Stimulated activated CD8-positive, alpha-beta memory T cell treated with anti-CD3 and anti-CD28 coated beads, Interleukin-7, amount 100 ng/mL, for 1 hour (primary cell): ENCODE measurements at places on chromosomes 1 and 21.

GRCh38 chr21:42319376-42319775 is 4.2 kb upstream of the TFF3 start:
- no peak for DNase-seq

- no peak for DNase-seq
Measured at GRCh38 chr1:78408810-78409209, 82.0 kb upstream of the PTGFR start.

- DNase-seq, result no peak
Measured at GRCh38 chr1:154755858-154756730, 114.0 kb downstream of the KCNN3 start.

DNA sequence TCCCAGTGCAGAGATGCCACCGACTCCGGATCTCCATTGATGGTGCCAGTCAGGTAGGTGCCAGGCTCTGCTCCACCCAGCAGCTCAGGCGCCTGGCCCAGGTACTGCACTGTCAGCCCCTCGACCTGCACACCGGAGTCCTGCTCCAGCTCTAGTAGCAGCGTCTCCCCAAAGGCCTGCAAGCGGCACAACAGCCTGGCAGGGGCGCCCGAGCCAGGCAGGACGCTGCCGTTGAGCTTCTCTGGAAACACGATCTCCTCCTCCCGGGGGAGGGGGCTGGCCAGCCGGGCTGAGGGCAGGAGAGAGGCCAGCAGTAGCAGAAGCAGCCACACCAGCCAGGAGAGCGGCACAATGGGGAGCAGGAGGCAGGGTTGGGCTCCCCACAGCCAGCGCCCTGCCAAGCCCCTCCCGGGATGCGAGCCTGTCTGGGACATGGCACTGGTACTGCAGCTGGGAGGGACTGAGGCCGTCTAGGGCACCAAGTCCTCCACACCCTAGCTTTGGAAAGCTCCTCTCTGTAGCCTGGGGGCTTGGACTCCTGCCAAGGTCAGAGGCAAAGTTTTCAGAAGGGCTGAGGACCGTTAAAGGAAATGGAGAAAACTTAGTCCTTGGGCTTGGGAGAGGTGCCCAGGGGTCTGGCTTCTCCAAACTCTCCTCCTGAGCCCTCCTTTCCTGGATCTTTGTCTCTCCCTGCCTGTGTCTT is 509 bp downstream of the ADAMTS4 start:
- DNase-seq, result no peak

DNA sequence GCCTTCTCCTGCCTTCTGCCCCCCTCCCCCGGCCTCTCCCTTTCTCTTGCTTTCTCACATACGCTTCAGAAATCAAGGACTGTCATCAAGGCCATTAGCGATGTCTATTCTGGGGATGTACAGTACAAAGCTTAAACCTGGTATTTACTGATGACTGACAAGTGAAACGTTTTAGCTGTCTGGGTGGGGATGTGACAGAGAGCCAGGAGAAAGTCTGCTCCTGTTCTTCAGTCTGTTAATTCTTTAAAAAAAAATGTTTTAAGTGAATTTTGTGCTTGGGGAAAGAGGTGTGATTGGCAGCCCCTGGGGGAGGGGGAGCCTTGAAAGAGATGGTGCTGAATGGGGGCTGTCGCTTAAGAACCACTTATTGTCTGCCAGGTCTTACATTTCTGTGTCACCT is 283.0 kb upstream of the PLXNA2 start:
- DNase-seq, result no peak

DNA sequence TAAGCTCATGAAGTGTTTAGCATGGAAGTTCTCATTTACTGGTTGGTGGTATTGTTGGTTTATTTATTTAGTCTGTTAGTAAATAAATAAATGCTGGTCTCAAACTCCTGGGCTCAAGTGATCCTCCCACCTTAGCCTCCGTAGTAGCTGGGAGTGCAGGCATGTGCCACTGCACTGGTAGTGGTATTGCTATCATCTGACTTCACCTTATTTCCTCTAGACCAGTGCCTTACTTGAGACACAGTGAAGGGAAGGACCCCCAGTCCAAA is 1.4 kb upstream of the SLC2A1 start:
- no peak for DNase-seq

DNA sequence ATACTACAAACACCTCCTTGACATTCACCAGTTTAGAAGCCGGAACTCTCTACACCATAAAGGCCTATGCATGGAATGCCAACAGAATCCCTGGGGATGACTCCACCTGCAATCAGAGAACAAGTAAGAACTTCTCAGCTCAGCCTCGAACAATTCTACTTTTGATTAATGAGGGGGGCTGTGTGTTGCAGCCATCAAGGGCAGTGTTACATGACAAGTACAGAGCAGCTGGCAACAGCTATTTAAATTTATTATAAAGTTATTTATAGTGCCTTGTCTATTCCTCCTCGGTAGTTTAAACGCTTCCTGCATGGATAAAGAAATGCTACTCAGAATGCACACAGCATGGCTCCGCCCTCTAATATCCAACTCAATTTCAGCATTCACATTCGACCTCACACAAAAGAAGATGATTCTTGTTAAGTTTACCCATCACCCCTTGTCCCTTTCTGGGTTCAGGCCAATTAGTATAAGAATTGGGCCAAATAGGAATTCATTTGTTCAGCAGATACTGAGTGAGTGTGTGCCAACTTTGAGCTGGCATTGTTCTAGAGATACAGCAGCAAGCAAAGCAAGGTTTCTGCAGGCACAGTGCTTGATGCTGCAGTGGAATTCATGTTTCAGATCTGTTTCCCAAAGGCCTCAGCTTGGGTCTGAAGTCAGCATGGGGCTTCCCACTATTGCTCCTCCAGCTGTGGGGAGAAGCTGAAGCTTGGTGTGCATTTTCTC is 6.4 kb downstream of the FNDC7 start:
- DNase-seq, result no peak

- no peak for DNase-seq
Measured at GRCh38 chr1:212366901-212367300, 47.8 kb downstream of the PACC1 start.

DNA sequence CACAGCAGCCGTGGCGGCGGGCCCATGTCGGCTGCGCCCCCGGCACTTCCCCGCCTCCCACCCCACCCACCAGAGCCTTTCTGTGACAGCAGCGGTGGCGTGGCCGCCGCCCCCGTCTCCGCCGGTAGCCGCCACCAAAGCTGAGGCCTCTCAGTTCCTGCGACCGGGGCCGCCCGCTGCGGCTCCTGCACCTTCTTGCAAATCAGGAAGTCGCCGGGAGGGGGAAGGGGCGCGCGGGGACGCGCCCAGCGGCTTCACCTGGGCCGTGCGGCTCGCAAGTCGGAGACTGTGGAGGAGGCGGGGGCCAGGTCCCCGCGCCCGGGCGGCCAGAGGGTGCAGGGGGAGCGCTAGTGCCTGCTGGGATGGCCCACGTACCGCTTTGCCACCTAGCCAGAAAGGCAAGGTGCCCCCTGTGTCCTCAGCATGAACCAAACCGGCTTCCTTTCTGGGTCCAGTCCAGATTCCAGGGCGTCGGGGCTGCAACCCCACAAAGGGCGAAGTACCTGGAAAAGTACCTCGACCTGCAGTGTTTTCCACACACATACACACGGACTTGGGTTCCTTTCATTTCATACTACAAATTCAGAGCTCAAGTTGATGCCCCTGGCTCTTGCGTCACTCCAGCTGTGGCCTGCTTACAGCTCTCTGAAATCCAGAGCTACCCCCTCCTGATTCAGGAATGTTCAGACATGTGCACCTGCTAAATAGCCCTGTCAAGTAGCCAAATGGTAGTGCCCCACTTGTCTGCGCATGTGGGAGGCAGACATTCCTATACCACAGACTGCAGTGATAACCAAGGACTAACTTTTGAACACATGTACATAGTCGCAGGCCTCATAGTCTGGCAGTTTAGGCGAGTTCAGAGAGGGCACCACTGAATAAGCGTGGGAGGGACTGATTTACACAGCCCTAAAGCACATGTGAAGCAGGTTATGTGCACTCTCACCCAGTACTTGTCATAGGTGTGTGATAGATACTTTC is at the start of gene DENND1B:
Gene DENND1B, minus strand, starts transcription at position 199 of the 981 bp plus-strand sequence. CDS start 325 bp downstream, outside the sequence.
- DNase-seq, result peak; percentile 46
